Cardiac muscle cell (in vitro differentiated cells and primary cell): ENCODE measurements at places on chromosomes 1 and 21.

- DNase-seq: peak; percentile 79
Observed at GRCh38 chr1:229258031-229258756, 12.7 kb upstream of the RAB4A start.

- no peak for DNase-seq
Observed at GRCh38 chr1:51924455-51924854, 45.9 kb upstream of the NRDC start.

DNA sequence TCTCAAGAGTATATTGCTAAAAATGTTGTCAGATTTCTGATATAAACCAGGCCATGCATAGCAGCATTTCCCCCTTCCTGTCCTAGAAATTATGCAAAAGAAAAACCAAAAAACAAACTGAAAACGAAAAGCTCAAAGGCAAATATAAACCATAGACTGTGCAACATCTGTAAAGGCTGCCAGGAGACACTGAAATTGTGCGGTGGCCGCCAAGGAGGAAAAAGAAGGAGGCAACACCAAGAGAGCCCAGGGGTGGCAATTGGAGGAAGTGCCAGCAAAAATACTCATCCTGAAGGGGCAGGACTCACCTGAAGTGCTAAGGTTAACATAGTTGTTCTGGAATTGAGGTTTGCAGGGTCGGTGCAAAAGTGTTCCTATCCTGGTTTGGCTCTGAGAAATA, 92.0 kb downstream of the RWDD3 start:
- DNase-seq: no peak

DNA sequence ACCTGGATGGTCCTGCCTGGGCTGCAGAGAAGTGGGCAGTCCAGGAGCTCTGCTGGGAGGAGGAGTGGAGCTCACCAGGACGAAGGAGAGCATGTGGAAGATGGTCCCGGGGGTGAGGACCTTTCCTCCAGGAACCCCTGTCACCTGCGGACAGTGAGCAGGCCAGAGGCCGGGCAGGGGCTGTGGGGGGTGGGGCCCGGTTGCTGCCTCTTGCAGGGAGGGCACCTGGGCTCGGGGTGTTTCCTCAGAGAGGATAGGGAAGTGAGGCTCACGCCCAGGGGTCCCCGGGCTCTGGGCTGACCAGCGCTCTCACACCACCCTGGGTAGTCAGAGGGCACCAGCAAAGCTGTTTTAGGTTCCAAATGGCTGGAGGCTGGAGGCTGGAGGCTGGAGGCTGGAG, 22.7 kb upstream of the PEX10 start:
- no peak for DNase-seq

DNA sequence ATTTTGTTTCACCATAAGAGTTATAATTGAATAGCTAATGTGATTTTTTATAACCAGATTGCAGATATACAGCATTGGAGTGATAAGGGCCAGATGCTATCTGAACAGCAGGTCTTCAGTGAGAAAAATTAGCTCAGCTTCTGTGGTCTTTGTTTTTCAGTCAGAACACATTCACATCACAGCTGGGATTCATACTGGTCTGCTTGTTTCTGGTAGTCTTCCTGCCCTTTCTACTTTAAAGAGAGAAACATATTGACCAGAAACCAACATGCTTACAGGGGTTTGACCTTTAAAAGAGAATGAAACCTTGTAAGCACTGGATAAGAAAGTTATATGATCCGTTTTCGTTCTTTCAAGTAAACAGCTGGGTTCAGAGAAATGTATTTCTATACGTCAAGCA, 213.7 kb upstream of the TMPRSS15 start:
- DNase-seq: no peak

DNA sequence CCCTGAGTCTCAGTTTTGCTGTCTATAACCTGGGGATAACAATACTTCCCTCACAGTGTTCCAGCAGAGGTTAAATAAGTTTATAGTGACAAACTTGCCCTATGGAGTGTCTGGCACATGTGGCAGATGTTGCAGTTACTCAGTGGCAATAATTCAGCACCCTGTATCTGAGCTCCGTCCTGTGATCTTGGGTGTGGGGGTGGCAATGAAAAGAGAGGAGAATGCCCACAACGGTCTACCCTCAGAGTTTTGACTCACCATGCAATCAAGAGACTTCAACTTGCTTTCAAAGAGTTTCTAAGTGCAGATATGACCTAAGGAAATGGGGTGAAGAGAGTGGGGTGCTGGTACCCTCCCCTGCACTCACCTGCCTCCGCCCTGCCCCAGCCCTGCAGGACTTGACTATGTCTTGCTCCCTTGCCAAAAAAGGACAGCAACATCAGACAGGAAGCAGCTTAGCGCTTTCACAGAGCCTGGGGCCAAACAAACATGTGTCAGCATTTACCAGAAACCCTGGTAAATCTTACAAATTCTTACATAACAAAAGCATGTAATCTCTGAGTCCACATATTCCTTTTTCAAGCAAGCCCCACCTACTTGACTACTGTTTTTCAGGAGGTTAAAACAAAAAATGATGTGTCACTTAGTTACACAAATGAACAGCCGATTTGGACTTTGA, 185.1 kb upstream of the CAMK1G start:
- DNase-seq: no peak

DNA sequence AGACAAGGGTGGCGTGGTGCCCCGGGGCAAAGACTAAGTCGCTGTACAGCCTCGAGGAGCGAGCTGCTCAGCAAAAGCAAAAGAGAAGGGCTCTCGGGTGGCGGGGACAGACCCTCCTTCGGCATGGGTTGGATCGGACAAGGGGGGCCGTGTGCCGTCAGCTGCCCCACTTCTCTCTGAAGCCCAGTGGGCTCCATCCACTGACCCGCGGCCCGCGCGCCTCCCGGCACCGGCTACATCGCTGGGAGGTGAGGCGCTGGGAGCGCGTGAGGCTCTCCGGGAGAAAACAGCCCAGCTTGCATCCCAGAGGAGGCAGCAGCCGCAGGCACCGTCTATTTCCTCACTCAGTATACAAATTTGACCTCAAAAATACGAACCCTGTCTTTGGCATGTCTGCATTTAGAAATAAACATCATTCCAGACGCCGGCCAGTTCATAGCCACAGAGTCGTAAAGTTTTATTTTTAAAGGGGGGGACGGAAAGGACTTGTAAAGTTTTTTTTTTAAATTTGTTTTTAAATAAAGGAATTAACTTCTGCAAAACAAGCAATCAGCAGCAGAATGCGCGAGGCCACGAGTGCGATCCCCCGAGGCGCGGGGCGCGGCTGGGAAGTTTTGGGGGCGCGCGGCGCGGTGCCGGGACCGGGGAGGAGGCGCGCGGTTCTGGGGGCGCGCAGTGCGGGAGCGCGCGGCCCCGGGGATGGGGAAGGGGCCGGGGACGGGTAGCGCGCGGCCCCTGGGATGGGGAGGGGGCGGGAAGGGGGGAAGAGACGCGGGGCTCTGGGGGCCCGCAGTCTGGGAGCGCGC, 689 bp upstream of the GPR137B start:
- DNase-seq: peak; percentile 61

GRCh38 chr1:178033019-178033418, 60.9 kb upstream of the RASAL2 start:
- no peak for DNase-seq

GRCh38 chr1:242005866-242006535, 7.1 kb upstream of the MAP1LC3C start:
- DNase-seq: no peak

- peak; percentile 68 for DNase-seq
Observed at GRCh38 chr1:32539584-32540571, 651 bp downstream of the ZBTB8A start.

- DNase-seq: no peak
Observed at GRCh38 chr21:25360593-25360992, 246.7 kb downstream of the MRPL39 start.

DNA sequence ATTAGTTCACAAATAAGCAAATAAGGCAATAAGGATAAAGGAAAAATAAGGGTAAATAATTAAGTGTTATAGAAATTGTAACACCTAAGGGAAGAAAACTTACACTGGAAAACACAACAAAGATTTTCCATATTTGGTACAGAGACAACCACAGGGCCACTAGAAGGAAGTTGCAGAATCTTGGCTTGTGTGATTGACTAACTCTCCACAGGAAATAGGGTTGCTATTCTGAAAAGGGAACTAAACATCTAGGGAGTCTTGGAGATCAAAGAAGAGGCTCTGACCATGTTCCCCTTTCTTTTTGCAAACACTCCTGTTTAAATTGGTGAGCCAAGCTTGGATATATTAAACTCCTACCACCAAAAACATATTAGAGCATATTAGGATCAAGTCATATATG, 59.1 kb downstream of the APCS start:
- DNase-seq: no peak

- peak; percentile 72 for DNase-seq
Observed at GRCh38 chr1:115258302-115258866, 79.7 kb downstream of the NGF start.

DNA sequence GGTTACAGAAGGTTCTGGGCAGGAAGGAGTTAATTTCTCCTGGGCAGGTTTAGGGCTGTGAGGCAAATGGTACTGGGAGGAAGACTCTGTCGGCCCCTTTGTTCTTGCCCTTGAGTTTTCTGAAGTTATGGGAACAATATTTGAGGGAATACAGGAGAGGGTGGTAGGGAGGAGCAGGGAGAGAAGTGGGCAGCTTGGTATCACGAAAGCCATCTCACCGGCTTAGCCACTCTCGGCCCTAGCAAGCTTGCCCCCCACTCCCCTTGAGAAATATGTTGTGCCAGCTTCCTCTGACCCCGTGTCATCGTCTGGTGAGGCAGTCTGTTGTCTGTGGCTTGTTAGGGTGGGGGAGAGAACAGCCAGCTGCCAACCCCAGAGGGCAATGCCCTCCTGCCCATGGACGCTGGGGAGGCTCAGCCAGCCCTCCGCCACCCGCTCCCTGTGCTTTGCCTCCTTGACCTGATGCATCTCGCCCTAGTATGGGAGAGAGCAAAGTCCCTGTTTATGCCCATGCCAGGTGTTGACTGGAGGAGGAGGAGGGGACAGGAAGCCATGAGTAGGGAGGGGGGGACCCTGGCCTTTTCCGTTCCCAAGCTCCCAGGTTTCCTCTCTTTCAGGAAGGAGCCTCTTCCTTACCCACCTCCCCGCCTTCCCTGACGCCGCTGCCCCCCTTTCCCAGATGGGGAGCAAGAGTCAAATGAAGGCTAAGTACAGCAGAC, 1.2 kb downstream of the EFNA1 start:
- peak; percentile 19 for DNase-seq

DNA sequence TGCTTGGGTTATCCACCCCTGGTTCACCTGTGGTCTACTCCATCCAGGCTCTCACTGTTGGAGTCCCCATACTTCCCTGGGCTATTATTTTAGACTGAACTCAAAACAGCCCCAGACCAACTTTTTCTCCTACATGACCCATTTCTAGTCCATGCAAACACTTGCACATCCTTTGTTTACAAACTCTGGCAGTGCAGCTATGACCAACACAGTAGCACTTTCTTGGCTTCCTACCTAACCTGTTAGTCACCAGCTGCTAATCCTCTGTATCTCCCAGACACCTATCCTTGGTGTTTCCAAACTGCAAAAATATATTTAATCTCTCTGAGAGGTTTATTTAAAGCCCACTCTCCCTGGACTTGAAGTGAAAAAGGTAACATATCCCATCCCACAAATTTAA, 90.8 kb downstream of the DDAH1 start:
- DNase-seq: peak; percentile 54

DNA sequence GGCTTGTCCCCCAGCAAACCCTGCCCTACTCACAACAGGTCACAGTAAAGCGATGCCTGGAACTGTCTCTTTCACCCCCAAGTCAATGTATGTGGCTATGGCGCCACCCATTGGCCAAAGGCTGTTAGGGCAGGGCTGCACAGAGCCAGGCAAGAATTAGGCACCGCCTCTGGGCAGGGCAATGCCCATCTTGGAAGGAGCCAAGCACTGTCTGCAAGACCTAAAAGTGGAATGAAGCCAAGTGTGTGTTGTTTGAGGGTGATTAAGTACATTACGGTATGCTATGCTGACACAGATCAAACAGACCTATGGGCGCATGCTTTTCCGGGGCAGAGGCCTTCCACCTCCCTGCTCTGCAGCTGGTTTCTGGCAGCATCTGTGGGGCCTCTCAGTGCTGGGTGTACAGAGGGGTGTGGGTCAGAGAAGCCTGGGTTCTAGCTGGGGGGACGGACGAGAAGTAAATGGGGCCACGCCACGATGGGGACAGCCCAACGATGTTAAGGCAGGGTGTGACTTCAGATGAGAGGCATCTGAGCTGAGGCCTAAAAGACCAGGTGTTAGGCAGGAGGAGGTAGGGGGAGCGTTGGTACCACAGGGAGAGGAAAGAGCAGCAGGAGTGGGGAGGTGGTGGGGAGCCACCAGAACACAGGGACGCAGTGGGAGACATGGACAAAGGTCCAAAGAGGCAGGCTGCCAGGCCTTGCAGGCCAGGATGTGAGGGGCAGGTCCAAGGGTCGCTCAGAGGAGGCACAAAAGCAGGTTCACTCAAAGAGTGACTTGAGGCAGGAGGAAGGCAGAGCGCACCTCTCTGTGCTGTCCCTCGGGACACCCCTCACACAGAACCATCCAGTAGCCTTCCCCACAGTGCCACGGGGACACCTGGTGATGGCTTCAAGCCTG, 49.8 kb downstream of the ACOT7 start:
- DNase-seq: peak; percentile 86

- no peak for DNase-seq
Observed at GRCh38 chr1:21567241-21568005, 58.2 kb downstream of the ALPL start.

DNA sequence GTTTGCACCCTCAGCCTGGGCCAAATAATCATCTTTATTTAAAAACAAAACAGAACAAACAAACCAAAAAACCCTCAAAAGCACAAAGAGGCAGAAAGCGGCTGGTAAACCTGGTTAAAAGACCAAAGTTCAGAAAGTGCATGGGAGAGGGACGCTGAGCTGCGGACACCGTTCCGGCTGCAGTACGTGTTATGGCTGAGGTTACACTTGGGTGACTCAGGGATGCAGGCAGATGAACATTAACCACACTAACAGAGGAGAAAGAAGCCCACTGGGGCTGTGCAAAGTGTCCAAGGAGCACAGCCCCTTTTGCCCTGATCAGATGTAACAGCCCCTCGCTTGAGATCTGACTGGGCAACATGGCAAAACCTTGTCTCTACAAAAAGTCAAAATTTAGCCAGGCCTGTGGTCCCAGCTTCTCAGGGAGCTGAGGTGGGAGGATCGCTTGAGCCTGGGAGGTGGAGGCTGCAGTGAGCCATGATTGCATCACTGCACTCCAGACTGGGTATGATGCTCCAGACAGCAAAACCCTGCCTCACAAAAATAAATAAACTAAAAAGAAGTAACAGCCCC, 28.3 kb downstream of the GPR157 start:
- peak; percentile 22 for DNase-seq
